ENCODE measurements at places on chromosomes 6 and 20.

- peak; percentile 5 for DNase-seq
These were observed 95.7 kb downstream of the PAX1 start for GRCh38 chr20:21801193-21801592.

- peak; percentile 95 for DNase-seq
These were observed 6.7 kb upstream of the KCNK15 start for GRCh38 chr20:44738813-44739477.

DNA sequence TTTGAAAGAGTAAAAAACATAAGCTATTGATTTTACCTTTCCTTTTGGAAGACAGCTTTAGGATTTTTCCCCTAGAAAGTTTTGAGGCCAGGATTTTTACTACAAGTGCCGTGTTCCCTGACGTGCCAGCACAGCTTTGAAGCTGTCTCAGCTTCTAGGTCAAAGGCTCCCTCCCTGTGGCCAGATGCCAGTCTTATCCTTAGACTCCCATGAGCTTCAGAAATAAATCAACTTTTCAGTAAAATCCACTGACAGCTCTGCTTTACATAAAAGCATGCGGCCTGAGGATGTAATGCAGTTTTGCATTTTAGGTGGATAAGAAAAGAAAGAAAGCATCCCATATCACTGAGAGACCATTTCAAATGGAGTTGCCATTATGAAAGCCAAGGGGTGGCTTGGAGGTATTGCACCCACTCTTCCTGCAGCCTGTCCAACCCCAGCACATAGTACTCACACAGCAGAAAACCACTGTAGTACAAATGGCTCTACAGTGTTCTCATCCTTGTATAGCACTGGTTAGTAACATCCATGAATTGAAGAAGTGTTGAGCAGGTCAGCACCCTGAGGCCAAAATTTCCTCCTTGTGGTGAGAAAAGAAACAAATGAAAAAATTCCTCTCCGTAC, 15.2 kb upstream of the ATXN1 start:
- DNase-seq, result no peak

- DNase-seq, result no peak
These were observed 282.1 kb upstream of the BMP2 start for GRCh38 chr20:6485351-6485750.

DNA sequence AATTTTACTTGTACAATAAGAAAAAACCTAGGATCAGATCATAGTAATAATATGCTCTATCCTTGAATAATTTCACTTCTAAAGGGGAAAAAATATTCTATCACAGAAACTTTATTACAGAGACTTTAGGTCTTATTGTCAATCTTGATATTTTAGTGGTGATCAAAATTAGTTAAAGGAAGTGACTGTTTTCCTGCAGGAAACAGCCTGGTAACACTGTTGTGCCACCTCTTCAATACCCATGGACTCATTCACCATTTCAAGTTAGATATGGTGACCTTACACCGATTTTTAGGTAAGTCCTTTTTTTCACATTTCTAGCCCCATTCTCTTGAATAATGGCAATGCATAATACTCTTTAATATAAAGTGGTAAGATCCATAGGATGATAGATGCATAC, 99.2 kb downstream of the MTFR2 start:
- no peak for DNase-seq

- DNase-seq, result no peak
These were observed 287.7 kb downstream of the TAF4 start for GRCh38 chr20:61777773-61778494.

- no peak for DNase-seq
These were observed 20.3 kb downstream of the SOX4 start for GRCh38 chr6:21613809-21614208.

- no peak for DNase-seq
These were observed 34.1 kb upstream of the TBC1D7 start for GRCh38 chr6:13362412-13362811.

DNA sequence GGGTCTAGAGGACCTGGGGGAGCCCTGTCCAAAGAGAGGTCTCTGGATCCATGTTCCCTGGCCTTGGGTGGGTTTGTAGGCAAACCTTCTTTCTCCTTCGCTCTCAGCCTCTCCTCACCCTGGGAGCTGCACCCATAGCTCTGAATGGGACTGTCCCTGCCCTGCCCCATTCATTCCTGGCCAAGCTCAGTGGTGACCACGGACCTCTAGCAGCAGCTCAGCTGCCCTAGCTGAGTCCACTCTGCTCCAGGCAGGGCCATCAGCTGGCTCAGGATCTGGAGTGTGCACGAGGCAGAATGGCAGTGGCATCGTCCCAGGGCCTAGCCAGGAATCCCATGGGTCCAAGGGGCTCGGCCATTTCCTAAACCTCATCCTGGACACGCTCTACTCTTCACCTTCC, 5.3 kb downstream of the ULBP3 start:
- no peak for DNase-seq

GRCh38 chr20:4135385-4136077, 120.2 kb upstream of the RNF24 start:
- DNase-seq, result no peak

GRCh38 chr20:63847237-63848002, 13.9 kb upstream of the ABHD16B start:
- no peak for DNase-seq

GRCh38 chr6:153125032-153125431, 6.0 kb downstream of the RGS17 start:
- no peak for DNase-seq

DNA sequence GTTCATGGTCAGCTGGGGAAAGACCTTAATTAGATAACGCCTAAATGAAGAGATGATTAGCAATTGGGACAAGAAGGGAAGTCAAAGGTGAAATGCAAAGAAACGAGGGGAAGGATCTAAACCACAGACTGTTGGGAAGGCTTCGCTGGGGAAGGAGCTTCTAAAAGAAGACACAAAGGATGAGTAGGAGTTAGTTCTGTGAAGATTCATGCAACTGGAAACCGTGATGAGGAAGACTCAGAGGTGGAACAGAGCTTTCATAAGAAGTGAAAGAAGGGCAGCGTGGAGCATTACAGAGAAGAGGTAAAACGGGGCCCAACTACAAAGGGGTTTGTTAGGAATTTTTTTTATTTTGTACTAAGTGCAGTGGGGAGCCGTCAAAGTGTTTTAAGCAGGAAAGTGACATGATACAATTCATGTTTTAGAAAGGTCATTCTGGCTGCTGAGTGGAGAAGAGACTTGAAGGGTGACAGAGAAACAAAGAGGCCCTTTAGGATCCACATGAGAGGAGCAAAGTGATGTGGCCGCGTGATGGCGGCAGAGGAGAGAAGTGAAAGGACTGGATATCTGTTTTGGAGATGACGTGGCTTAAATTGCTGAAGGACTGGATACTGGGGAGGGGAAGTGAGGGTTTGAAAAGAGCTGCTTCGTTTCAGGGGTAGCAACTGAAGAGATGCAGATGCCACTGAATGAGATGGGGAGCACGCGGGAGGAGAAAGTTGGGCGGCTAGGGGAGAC, 33.6 kb downstream of the TTI1 start:
- peak; percentile 95 for DNase-seq

DNA sequence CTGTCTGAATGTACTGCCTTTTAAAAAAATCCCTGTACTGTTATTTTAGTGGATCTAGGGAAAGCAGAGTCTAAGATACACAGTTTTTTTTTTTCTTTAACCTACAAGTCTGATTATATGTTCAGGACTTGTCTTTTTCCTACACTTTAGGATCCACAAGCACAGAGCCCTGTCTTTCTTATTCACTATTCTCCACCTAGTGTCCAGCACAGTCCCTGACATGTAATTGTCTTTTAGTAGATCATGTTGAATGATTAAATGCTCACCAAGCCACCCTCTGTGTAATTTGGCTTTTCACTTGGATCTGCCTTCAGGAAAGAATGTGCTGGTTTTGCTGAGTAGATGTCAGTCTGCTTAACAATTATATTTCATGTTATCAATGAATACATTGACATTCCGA, 35.8 kb upstream of the YWHAB start:
- no peak for DNase-seq

GRCh38 chr20:33415948-33416347, 14.6 kb upstream of the CDK5RAP1 start:
- peak; percentile 53 for DNase-seq

GRCh38 chr6:62265906-62266525, 20.0 kb downstream of the KHDRBS2 start:
- DNase-seq, result no peak

- no peak for DNase-seq
These were observed 316.2 kb upstream of the NOX3 start for GRCh38 chr6:155771822-155772221.

- DNase-seq, result peak; percentile 24
These were observed 10.0 kb upstream of the PFDN4 start for GRCh38 chr20:54197621-54198604.

DNA sequence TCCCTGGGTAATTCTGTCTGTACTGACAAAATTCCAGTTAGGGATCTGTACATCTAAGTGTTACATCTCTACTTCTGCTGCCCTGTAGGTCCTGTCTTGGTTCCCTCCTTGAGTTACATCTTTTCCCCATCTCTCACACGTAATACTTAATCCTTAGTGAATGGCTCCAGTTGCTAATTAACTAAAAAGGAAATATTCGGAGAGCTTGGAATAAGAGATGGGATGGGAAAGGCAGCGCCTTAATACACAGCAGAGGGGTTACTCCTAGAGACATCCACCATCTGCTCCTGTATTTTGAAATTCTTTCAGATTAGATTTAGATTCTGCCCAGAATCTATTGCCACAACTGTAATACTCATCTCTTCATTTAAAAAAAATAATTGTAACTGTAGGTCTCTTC, 384.0 kb downstream of the SAMD5 start:
- DNase-seq, result no peak

GRCh38 chr6:138162111-138162954, 594 bp downstream of the ARFGEF3 start:
- DNase-seq, result peak; percentile 48

DNA sequence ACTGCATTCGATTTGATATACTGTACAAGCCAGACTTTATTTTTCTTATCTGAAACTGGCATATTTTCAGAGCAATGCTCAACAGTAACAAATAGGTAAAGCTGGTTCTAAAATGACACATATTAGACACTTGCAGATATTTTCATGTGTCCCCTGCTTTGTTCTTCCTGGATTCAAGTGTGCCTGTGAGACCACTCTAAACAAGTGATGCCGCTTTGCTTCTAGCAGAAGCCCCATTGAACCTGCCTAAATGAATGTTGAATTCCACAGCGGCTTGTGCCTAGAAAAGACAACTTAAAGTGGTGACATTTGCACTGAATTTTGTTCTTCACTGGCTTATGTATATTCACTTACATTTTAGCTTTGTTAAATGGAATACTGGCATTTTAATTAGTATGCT, 115.7 kb downstream of the AKAP7 start:
- peak; percentile 14 for DNase-seq

DNA sequence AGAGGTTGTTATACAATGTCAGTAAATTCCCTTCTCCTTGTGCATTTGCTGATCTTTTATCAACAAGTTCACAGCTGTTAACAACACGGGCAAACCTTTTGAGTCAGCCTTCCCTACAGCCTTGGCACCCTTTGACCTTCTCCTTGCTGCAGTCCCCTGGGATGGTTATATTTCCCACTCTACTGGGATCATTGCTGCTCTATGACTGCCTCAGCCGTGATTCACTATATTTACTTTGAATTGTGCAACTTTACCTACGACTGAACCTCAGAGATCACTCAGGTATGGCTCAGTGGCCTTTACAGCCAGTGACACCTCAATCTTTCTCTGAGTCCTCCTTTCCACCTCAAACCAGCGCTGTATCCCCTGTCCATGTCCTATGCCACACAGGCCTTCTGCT, 1293.3 kb downstream of the EPHA7 start:
- DNase-seq, result no peak

- peak; percentile 19 for DNase-seq
These were observed 96.8 kb downstream of the ANKRD60 start for GRCh38 chr20:58131551-58132142.

DNA sequence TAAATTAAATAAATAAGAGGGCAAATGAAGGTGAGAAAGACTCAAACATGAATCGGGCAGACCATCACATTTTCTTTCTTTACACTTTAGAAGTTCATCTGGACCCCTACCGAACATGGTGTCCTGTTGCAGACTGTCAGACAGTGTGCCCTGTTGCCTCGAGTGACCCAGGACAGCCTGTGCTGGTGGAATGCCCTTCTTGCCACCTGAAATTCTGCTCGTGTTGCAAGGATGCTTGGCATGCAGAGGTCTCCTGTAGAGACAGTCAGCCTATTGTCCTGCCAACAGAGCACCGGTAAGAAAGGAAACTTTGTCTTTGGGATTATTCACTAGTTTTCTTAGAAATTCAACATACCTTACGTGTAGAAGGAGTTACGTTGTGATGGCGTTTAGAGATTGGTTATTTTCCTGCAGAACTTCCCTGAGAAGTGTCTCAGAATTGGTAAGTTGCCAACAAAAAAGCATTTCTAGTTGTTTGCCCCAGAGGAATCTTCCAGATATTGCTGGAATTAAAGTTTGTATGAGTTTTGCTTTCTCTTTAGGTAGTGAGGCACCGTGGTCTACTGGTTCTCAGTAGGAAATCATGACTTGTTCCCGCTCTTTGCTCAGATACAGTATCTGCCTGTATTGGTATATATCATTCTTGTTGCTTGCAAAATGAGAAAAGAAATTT, 70.1 kb downstream of the RNF144B start:
- no peak for DNase-seq

- DNase-seq, result no peak
These were observed 138.0 kb downstream of the TBC1D7 start for GRCh38 chr6:13190376-13190775.

DNA sequence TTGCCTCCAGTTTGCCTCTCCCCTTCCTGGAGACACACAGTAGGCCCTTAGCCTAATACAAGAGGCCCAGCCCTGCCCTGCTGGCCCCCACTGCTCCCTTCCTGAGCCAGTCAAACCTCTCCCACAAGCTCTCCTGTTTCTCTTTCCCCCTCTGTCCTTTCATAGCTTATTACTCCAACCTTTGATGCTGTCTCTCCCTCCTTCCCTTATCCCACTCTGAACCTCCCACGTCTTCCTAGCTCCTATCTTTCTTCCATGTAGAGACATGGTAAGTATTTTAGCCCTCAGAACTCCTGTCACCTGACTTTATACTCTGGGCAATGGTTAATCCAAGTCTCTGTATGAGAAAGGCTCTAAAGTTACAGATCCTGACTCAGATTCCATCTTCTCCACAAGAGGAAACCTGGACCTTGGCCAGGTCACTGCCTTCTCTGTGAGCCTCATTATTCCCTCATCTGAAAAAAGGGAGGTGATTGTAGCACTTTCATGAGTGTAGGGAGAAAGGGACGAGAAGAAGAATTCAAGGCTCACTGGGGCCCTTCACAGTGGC, 6.7 kb downstream of the TGIF2 start:
- DNase-seq, result no peak

Data from pons (tissue), 1 donor.